ENCODE measurements at places on chromosomes 2 and 18.
A peak's percentile ranks its signal among the peaks of the same experiment; 100 is the strongest.

DNA sequence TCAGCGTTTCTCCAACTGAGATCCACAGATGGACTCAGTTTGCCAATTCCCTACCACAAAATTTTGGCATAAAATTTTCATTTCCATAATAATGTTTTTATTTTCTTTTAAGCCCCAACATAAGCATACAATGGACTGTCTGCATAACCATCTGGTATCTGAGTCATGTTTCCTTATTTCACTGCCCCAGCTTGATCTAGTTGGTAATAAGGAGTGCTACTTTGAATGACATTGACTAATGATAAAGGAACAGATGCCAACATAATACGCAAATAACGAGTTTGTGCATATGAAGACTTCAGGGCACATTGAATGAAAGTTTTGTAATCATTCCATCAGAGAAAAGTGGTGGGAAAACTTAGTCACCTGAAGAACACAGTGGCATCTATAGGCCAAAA lies 8.8 kb upstream of the MBD2 start:
- DNase-seq: peak; percentile 18

- no peak for DNase-seq
Measured at GRCh38 chr18:48032876-48033789, 102.7 kb upstream of the SMAD2 start.

GRCh38 chr2:27721884-27722485 lies 49.5 kb upstream of the MRPL33 start:
- DNase-seq: no peak

DNA sequence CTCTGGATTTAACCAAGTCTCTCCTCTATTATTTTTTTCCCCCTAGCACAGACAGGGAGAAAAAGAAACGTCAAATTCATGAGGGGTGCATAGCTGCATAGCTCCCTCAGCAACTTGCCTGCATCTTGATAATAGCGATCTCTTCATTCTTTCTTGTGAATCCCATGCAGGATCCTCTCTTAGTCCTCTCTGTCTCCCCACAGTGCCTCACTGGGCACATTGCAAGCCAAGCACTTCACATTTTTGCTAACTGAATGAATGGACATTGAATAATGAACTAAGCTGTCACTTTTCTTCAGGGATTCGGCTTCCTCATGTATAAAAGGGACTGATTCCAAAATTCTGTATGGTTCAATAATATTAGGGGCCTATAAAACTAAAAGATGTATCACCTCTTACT lies 2.9 kb upstream of the EPB41L3 start:
- peak; percentile 66 for DNase-seq

GRCh38 chr2:88871336-88871735 lies 179.9 kb downstream of the RPIA start:
- peak; percentile 59 for DNase-seq

DNA sequence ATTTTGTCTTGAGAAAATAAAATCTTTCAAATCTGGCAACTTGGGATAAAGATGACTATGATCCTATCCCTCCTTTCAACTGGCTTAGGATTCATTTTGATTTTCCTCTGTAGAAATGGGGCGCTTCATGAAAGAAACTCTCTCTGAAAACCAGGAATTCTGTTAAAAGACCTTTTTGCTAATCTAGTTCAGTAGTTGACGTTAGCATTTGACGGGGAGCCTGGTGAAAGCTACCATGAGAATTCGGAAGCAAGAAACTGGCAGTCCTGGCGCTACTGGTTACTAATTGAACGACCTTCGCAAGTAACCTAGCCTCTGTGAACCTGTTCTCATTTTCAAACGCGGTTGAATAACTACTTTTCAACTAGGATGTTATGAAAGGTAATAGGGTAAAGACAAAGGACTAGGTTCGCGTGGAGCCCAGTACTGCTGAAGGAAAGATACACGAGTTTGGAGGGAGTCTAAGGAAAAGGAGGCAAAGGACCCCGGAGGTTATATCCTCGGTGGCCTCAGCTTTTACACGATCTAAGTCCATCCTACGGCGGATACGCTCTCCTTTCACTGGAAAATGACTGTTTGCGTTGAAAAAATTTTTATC lies 604 bp upstream of the STK11IP start:
- no peak for DNase-seq

DNA sequence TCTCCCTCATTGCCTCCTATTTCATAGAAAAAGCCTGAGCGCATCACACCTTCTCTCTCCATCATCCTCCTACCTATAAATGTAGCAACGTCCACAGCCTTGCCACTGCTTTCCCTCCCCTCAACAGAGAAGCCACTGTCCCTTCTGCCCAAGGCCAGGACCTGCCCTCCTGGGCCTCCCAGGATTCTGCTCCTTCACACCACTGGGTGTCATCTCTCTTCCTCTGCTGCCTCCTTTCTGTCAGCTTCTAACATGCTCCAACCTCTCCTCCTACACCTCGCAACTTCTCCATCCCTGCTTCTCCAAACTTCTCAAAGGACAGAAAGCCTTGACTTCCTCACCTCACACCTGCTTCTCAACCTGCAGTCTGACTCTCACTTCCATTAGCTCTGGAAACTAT lies 21.2 kb upstream of the ME2 start:
- DNase-seq: no peak

GRCh38 chr2:215604606-215605005 lies 168.7 kb upstream of the FN1 start:
- DNase-seq: no peak

GRCh38 chr2:98479959-98480524 lies 35.4 kb downstream of the INPP4A start:
- peak; percentile 81 for DNase-seq

- no peak for DNase-seq
Measured at GRCh38 chr2:99597616-99598015, 107.8 kb upstream of the REV1 start.

DNA sequence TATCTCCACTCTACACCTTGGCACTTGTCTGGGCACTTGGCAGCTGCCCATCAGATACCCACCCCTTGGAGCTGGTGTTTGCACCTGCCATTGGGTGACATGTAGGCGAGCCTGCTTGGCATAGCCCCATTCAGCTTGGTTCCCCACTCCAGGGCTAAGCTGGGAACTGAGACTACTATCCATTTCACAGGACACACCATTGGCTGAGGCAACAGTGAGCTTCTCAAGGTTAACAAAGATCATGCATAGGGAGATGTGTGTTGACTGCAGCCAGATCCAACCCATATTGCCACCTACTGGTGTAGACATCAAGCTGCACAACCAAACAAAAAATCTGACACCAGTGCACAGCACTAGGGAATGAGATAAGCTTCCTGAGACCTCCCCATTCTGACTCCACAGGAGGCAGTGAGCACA lies 1389.8 kb upstream of the TMEFF2 start:
- DNase-seq: peak; percentile 74

GRCh38 chr18:30106356-30106755 lies 936.2 kb downstream of the DSC3 start:
- DNase-seq: no peak

- no peak for DNase-seq
Measured at GRCh38 chr2:193153576-193153975, 958.8 kb upstream of the TMEFF2 start.

GRCh38 chr2:186486651-186487647 lies 889 bp downstream of the ZC3H15 start:
- DNase-seq: peak; percentile 53

DNA sequence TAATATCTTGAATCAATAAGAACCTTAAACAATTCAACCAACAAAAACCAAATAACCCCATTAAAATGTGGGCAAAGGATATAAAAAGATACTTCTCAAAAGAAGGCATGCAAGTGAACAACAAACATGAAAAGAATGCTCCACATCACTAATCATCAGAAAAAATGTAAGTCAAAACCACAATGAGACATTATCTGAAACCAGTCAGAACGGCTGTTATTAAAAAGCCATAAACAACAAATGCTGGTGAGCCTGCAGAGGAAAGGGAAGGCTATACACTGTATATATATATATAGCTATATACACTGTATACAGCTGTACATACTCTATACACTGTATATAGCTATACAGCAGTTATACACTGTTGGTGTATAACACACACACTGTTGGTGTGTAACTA lies 47.8 kb upstream of the GALNT13 start:
- no peak for DNase-seq

GRCh38 chr2:455913-456312 lies 168.0 kb upstream of the ALKAL2 start:
- DNase-seq: no peak

DNA sequence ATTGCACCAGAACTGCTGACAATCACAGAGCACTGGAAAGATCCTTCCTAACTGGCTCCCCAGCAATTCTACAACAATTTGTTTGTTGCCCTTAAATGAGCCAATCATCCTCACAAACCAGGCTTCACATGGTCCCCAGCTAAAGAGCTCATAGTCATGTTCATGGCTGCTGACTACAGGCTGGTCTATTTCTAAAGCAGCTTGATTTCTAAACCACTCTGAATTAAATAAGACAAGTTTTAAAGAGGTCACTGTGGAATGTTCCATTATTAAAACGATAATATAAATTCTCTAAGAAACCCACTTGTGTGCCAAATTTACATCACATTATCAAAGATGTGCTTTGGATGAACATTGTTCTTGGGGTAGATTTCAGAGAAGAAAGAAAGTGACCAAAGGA lies 110.7 kb downstream of the COPS8 start:
- DNase-seq: no peak

- no peak for DNase-seq
Measured at GRCh38 chr2:49240608-49241007, 86.3 kb upstream of the FSHR start.

GRCh38 chr18:73879766-73880165 lies 267.9 kb downstream of the FBXO15 start:
- no peak for DNase-seq

GRCh38 chr2:11213090-11213638 lies 57.9 kb downstream of the SLC66A3 start:
- DNase-seq: no peak

DNA sequence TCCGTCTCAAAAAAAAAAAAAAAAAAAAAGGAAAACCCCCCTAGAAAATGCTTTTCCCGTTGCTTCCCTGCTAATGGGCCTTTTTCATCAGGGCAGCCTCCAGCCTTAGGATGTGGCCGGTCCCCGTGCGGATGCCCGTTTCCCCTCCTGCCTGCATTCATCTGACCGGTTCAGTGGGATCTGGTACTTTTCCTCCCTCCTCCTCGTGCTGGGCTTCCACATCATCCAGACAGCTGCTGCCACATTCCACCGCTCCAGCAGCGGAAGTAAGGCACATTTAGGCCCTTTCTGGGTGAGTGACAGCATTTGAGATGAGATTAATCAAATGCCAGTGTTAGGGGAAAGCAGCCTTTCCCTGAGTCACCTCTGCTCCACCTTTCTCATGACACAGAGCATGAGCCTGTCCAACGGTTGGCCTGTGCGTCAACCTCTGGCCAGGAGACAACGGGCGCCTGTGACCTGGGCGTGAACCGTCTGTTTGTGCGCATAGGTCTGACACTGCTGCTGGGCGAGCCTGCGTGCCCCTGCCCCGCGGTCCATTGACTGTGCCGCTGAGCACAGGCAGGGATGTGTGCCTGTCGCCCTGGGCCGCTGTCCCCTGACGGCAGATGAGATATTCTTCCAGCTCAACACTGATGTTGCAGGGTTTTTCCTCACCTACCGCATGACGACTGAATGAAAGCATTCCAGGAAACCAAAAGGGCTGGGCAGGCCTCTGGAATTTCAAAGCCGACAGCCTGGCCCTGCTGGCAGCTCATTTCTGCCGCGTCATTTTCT lies 174.0 kb downstream of the TGIF1 start:
- peak; percentile 75 for DNase-seq

- no peak for DNase-seq
Measured at GRCh38 chr2:210459880-210460279, 16.7 kb downstream of the LANCL1 start.

- peak; percentile 34 for DNase-seq
Measured at GRCh38 chr2:169361706-169362117, 622 bp downstream of the LRP2 start.

GRCh38 chr18:56505971-56506370 lies 132.4 kb downstream of the TXNL1 start:
- no peak for DNase-seq

DNA sequence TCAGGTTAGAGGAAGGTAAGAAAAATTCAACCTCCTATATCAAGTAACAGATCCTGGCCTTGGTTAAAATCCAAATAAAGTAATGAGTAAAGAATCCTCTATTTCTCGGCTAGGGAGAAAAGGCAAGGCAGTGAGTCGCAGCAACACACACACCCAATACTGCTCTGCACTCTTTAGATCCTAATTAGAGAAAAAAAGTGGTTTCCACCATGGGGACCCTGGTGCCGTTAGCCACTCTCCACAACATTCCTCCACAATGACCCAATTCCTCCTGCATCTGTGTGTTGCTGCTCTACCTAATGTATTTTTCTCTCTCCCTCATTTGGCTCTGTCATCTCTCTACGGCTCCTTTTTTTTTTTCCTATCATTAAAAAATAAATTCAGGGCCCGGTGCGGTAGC lies 462.7 kb downstream of the METTL4 start:
- DNase-seq: no peak

DNA sequence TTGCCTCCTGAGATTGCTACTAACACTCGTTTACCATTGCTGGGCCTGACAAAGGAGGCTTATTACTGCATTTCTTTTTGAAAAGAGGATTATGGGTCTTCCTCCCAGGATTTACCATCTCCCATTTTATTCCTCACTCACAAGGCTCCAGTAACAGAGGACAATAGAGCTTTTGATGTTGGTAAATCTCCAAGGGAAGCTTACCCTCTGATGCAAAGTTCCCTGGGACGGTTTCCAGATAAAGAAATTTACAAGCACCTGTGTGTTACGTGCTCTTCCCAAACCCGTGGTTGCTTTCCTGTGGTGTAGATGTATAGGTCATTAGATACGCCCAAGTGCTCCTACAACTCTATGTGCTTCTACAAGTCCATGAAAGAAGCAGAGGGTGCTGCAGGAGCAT lies 17.1 kb downstream of the VSNL1 start:
- no peak for DNase-seq

GRCh38 chr2:64727013-64727767 lies 73.5 kb upstream of the SERTAD2 start:
- peak; percentile 68 for DNase-seq
